ENCODE measurements at places on chromosomes 5 and 9. TPM values are rescaled to one million over a fixed set of nuclear protein-coding genes. Genes with fewer than 3 reads are reported as not detected.

The DMAC1 gene
- total RNA-seq = 10.0 TPM

- peak; percentile 97 for DNase-seq
Observed at GRCh38 chr9:82354279-82354659, 365.7 kb downstream of the SPATA31D1 start.

The SPINK6 gene
- total RNA-seq = 10.8 TPM

DNA sequence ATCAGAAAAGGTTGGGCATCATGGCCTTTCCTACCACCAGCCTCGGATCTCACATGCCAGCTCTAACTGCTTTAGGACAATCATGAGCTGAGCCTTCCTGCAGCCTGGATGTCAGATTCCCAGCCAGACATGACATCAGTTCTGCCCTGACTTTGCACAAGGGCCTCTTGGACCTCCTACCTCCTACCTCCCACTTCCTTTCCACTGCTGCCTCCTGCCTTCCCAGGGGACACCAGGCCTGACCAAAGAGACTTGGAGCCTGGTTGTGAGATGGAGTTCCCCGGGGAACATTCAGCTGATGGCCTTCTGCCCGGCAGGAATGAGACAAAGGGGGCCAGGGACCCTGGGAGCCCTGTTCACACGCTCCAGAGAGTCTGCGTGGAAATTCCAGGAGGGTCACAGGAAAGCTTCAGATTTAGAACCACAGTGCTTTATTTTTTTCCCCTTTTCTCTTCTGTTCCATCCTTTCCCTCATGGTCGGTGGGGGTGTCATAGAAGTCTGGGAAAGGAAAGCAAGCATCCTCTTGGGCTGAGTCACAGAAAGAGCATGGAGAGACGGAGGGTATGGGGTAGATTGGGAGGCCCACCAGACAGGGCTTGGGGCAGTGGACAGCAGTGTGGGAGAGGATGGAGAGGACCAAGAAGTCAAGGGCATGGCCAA lies 35.4 kb upstream of the IL17B start:
- DNase-seq = no peak

DNA sequence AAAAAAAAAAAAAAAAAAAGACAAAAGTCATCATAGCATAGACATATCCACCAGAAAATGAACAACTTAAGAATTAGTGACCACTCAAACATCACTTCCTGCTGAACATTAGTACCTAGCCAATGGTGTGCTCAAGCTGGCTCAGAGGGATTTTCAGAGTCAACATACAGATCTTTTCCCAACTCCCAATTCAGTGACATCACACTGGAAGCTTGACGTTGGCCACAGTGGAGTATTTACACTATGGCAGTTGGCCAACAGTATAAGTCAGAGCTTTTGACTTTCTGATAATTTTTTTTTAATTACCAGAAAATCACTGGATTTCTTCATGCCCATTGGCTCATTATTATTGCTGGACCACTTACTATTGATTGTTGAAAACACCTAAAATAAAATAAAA lies 383.5 kb downstream of the ARHGEF28 start:
- DNase-seq = no peak

- DNase-seq = peak; percentile 48
Observed at GRCh38 chr5:35856765-35857351, at the start of gene IL7R. IL7R (plus strand) TSS chr5:35856891; CDS start chr5:35856978, 87 bp downstream.

DNA sequence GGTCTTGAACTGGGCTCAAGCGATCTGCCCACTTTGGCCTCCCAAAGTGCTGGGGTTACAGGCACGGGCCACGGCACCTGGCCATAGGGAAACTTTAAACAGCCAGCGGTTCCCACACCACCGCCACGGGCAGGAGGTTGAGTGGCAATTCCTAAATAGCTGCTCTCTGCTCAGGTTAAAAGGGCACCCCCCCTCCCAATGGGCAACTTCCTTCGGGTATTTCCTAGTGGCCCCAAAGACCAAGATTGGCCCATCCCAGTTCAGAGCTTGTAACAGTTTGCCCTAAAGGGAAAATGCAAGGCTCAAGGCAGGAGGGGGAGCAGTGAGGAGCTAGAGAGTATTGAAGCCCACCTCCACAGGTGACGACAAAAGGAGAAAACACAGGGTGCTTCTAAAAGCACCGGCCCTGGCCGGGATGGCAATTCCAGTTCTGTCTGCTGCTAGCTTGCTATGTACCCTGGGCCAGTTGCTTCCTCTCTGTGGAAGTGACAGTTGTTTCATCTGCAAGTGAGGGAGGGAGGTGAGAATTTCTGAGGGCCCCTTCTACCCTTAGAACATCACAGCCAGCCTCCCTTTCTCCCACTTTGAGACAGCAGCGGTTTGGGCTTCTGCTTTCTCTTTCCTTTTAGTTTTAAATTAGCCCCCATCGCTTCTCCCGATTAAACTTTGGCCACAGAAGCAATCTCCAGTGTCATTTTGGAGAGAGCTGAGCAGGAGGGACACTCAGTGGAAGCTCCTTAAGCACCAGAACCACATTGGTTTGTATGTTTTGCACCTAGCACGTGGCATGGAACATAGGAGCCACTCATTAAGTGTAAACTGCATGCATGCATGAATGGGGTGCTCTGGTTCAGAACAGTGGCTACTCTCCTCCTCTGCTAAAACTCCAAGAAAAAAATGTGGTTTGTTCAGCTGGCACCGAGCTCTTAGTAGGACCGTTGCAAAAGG lies 17.3 kb upstream of the TNIP1 start:
- DNase-seq = no peak

The GABRA1 gene
- not detected for total RNA-seq

The ZNF300 gene
- 5.9 TPM for total RNA-seq

The INSYN2B gene
- 8.7 TPM for total RNA-seq

The TAF11L10 gene
- total RNA-seq = not detected

DNA sequence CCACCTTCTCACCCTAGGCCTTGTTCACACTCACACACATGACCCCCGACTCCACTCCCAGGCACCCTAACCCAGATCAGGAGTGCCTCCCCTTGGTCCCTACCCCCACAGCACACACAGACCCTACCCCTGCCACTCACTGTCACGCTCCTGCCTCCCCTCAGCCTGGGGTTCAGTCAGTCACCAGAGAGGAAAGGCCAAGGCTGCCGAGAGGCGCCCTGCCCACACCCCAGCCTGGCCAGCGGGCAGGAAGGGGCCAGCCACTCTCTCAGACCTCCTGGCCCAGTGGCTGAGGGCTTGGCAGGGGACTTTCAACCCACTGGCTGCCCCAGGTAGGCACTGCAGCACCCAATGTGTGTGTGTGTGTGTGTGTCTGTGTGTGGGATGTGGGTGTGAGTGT lies 122.4 kb upstream of the MVB12B start:
- DNase-seq = no peak

The RNF208 gene
- total RNA-seq = 2.8 TPM

DNA sequence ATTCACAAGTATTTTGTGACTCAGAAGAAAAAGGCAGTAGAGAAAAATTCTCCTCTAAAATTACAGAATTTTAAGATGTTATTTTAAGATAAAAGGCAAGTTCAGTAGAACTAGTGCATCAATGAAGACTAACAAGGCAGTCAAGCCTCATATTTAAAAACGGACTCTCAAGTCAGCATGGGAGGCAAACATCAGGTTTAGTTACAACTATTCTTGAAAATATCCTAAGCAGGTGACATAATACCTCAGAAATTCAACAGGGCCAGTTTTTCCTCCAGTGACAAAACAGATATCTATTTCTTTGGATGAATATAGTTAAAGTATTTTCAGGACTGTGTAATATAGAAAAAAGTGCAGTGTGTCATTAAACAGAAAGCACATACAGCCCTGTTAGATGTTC lies 194.0 kb upstream of the NMUR2 start:
- DNase-seq = no peak

DNA sequence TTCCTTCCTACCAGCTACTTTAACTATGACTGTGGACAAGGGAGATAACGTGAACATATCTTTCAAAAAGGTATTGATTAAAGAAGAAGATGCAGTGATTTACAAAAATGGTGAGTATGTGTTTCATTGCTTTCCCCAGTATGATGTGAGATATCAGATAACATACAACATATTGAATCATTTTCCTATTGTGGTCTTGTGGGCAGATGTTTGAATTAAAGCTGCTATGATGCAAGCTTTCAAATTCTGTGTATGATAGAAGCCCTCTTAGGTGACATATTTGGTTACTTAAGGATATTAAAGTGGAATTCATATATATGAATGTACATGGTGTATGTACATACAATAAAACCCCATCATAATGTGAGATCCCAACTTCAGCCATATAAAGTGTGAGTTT lies 59.5 kb downstream of the TEK start:
- no peak for DNase-seq

GRCh38 chr9:84481636-84482218 lies 141.2 kb upstream of the SLC28A3 start:
- DNase-seq = no peak

The TMEM174 gene
- total RNA-seq = not detected

DNA sequence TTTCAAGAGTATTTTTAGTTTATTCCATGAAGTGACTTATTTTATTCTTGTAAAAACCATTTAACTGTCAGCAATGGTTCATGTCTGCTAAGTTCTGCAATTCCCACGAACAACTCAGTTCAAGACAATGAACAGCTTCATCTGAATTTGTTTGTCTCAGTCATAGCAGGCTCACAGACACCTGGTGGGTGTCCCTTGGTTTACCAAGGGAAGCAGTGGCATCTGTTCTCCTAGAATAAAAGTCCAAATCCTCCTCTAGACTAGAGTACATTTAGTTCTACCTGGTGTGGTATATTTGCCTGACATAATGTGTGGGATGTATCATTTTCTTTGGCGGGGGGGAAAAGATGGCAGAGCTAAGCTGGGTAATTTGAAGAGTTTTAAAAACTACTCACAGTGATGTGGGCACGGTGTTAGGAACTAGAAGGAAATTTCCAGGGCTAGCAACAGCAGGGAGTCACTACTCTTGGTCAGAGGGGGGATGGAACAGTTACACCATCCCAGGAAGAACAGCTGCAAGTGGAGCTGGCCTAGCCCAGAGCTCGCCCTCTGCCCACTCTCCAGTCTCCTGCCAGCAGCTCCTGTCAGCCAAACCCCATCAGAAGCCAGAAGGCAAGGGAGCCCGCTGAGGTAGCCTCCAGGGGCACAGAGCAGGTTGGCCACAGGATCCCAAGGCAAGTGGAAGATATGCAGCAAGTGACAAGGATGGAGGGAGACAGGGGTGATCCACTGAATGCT lies 100.3 kb downstream of the PJA2 start:
- DNase-seq = no peak

- no peak for DNase-seq
Observed at GRCh38 chr5:32712481-32713360, 1.6 kb downstream of the NPR3 start.
